GF-D8 (cell line): ENCODE measurements at places on chromosomes 4 and X.

GRCh38 chrX:63285375-63285774 lies 65.8 kb downstream of the SPIN4 start:
- DNase-seq = no peak

DNA sequence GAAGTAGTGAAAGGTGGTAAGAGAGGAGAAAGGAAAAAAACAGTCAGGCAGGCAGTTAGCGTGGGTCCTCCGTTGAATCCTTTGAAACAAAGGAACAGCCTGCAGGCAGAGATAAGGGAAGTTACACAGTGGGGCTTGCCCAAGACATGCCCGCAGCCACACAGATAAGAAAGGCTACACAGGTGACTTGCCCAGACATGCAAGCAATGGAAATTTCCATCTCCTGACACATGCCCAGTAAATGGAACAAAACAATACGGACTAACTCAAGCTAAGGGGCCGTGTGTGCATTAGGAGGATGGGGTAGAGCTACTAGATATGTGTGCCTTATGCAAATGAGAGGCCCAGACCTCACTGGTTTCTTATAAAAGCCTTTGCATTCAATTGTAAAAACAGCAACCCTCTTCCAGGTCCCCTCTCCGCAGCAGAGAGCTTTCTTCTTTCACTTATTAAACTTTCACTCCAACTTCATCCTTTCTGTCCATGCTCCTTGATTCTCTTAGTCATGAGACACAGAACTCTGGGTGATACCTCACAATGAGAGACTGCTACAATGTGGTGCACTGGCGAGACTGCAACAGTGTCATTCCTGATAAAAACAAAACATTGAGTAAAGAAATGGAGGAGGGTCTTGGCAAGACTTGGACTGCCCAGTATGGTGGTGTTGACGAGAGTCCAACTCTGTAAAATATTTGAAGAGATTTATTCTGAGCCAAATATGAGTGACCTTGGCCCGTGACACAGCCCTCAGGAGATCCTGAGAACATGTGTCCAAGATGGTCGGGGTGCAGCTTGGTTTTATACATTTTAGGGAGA lies 997.4 kb upstream of the PRKX start:
- DNase-seq = peak; percentile 90

DNA sequence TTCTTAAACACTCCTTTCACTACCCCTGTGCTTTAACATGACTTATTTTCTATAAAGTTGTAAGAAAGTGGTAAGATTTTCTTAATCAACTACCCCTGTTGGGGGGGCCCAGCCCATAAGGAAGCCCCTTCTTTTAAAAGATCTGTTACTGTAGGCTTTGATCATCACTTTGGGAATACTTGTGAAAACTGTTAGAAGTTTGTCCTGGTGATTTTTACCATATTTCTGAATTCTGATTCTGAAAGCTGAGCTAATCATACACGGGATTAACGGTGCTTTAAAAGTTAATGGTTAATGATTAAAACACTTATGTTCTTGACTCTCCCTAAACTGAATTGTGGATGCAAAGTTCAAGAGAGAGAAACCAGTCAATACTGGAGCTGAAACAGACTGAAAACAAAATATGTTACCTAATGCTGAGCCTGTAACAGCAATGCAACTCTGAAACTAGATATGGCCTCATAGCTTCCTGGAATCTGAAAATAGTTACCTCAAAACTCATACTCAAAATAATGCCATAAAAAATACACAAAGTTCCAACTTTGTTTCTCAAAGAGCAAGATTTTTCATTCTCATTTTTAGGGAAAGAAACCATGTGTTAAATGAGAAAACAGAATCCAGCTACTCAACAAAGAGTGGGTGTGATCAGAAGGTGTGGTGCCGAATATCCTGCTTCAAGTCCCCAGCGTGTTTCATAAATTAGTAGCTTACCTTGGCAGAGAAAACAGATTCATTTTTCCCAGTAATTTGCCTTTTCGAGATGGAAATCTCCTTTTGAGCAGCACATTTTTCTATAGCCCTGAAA lies 31.6 kb downstream of the ADH7 start:
- DNase-seq = no peak

GRCh38 chr4:52057196-52057595 lies 6.1 kb downstream of the SPATA18 start:
- no peak for DNase-seq

DNA sequence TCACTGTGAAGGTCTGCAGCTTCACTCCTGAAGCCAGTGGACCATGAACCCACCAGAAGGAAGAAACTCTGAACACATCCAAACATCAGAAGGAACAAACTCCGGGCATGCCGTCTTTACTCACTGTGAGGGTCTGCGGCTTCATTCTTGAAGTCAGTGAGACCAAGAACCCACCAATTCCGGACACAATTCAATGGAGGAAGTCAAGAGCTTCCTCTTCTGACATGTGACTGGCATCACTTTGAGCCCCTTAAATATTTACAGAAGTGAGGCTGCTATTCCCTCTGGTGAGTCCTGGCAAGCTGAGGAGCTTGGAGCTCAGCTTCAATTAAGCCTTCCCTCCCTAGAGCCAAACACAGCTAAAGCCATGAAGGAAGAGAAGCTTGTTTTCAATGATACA lies 103.5 kb upstream of the SRD5A3 start:
- no peak for DNase-seq

DNA sequence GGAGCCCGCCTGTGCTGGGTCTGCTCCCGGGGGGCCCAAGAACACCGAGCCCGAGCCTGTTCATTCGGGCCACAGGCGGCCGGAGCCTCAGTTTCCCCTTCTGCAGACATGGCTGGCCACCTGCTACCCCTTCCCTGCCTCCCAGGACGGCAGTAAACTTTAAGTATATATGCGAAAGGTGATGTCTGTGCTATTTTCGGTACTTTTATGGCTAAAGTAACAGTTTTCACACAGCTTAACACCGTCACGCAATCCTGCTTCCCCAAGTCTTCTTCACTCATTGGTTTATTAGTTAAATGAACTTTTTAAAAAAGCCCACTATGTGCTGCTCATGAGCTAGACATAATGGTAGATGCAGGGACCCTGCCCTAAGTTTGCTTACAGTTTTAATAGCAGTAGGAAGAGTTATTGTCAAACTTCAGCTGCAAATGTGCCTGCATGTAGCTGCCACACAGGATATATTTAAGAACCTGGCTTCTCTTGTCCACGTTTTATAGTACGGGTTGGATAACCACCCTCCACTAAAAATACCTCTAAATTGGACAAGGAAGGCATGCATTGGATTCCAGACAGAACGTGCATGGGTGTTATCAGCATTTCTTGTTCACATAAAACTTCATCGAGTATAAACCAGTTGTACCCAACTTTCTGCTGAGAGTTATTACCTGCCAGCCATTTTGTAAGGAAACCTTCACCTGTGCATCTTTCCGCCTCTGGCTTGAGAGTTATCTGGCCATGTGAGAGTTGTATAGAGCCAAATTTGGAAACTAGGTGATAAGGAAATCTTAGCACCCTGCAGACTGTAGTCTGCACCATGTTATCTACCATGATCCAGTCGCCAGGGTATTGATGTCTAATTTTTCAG lies 741 bp downstream of the ANAPC4 start:
- no peak for DNase-seq

DNA sequence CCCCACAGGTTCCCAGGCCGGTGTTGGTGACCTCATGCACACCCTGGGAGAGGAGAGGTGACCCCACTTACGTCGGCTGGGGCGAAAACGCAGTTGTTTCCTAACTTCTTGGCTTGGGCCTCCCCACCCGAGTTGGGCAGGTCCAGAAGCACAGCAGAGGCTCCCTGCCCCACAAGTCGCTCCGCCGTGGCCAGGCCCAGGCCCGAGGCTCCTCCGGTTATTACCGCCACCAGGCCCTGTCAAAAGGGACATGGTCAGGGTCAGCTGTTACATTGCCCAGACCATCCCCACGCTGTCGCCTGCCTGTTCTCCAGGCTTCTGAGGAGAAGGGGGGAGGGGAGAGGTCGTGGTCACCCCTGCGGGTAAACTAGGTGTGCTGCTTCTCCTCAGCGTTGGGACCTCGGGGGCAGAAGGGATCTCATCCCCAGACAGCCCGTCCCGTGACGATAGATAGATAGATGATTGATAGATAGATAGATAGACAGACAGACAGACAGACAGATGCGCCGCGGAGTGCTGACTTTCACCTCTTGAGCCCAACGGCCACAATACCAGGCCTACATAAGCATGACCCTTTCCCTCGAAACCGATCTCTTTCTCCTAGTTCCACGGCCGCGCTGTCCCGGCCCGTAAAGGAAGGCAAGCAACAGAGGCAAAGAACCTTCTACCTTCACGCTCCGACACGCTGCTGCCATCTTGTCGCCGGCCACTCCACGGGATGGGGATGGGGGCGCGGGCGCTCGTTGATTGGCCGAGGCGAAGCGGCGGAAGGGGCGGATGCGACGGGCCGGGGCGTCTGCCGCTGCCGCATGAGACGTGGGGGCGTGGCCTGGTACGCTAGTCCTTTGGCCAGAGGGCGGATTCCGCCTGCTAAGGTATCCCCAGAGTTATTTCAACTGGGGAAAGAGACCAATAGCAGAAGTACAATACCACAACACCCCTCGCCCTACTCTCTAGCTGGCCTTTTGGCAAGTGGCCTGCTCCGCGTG lies at the start of gene HSD17B10:
Gene HSD17B10 (minus strand): TSS at position 720 of the 989 bp plus-strand sequence. CDS start 25 bp downstream, at position 695.
- DNase-seq = peak; percentile 68

DNA sequence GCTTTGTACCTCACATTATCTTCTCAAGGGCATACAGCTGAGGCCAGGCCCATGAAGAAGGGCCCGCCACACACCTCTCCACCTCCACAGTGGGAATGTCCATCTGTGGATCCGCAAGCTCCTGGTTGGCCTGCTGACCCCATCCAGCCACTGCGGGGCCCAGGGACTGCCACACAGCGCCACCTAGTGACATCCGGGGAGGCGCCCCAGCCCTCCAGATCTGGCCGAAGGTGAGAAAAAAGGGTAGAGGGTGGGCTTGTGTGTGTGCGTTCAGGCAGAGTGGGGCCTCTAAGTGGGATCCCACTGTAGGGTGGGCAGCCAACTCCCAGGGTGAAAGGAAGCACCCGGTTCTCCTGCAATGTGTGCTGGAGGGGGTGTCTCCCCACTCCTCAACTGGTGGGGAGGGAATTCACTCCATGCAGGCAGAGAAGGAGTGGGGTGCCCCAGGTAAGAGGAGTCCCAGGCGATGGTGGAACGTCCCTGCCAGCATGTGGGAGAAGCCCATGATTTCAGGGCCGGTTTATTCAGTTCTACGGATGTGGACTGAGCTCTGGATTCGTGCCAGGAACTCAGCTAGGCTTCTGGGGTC lies 117.3 kb downstream of the ENPP6 start:
- DNase-seq = no peak

DNA sequence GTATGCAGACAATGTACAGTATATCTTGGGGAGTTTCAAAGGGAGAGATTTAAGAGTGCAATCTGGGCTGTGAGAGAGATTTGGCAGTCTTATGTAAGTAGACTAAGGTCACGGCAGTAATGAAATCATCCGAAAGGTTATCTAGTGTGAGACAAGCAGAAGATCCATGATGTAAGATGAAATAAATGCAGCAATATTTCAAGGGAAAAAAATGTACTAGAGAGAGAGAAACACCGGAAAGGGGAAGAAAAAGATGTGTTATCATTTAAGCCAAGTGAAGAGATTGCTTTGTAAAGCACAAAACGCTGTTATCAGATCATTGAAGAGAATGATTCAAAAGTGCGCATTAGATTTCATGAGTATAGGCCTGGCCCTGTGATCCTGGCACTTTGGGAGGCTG lies 88.4 kb upstream of the GUCY1A1 start:
- DNase-seq = no peak

DNA sequence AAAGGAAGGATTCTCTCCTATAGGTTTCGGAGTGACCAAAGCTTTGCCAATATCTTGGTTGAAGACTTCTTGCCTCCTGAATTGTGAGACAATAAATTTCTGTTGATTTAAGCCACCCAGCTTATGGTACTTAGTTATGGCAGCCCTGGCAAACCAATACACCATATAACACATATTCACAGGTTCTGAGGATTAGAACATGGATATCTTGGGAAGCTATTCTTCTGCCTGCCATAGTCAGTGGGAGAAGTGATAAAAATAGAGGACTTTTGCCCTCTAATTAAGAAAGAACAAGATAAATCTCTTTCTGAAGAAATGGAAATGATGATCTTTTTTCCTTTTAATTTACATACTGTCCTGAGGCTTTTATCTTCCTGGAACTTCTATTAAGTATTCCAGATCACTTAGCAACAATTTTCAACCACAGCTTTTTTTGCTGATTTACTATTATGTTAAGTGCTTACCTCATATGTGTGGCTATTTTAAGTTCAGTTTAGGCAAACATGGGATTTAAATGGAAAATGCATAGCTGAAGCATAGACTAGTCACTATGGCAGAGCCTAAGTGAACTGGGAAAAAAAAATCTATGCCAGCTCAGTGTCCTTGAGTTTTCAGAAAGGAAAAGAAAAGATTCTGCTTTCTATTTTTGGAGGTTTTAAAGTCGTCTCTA lies 381.7 kb downstream of the STPG2 start:
- DNase-seq = no peak

- DNase-seq = no peak
Measured at GRCh38 chr4:134691915-134692314, 490.3 kb upstream of the PABPC4L start.

- DNase-seq = no peak
Measured at GRCh38 chr4:156422576-156422975, 468.9 kb upstream of the CTSO start.

GRCh38 chr4:113657586-113658233 lies 103.8 kb downstream of the CAMK2D start:
- DNase-seq = no peak

DNA sequence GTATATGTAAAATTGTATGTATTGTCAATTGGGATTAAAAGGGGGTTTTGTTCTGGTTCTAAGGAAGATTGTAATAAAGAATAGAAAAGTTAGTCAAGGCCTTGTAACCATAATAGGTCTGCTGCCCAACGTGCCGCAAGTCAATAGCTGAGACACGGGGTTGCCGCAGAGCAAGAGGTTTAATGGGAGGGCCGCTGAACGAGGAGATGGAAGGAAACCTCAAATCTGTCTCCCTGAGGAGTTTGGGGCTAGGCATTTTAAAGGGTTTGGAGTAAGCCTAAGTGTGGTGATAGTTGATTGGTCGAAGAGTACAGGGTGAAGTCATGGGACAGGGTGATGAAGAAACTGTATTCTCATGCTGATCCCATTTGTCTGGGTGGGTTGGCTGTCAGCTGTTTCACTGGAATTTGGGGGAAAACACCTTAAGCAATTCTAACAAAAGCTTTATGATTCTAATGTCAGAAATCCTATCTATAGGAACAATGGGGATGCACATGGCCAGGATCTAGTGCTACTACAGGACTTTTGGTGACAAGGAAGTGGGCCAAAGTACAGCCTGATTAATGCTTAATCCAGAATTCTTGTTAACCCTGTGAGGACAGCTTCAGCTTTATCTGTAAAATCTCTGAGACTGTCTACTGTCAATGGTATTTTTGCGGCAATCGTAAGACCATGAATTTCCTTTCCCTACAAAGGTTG lies 86.9 kb downstream of the RELL1 start:
- no peak for DNase-seq

DNA sequence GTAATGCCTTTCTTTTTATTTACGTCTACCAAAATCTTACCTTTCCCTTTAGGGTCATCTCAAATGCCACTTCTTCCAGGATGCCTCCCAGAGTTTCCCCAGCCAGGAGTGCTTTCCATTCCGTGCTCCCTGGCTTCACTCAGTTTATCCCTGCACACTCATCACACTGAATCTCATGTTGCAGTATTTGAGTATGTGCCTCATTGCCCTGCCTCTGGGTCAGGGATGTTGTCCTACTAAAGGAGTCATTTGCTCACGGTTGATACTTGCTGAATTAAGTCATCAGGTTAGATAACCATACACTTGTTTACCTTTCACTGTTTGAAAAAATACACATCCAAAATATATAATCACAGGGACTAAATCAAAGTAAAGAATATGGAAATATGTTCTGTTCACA lies 356.2 kb upstream of the GATB start:
- DNase-seq = no peak

GRCh38 chr4:113790478-113790877 lies 28.9 kb upstream of the CAMK2D start:
- no peak for DNase-seq
